ENCODE measurements at places on chromosomes 5 and 9.

DNA sequence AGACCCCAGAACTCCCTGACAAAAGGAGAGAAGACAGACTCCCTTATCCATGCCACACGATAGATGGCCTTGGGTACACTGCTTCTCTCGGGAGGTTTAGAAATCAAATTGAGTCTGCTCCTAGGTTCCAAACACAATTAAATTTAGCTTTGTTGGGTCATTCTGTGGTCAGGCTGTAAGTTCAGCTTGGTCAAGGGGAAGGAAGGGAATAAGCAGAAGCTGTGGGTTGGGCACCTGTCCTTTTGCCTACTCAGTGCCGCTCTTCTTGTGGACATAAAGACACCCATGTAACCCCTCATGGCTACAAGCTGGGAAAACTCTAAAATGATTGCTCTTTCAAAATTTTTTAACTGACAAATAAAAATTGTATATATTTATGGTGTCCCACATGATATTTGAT is 19.1 kb upstream of the AK3 start:
- DNase-seq, result no peak

- no peak for DNase-seq
Measured at GRCh38 chr5:15680455-15680854, 180.5 kb downstream of the FBXL7 start.

GRCh38 chr5:180889381-180889780 is 9.6 kb upstream of the BTNL8 start:
- no peak for DNase-seq

- DNase-seq, result no peak
Measured at GRCh38 chr9:36997414-36997813, 36.7 kb downstream of the PAX5 start.

- no peak for DNase-seq
Measured at GRCh38 chr5:17477043-17477442, 21.0 kb upstream of the TAF11L2 start.

DNA sequence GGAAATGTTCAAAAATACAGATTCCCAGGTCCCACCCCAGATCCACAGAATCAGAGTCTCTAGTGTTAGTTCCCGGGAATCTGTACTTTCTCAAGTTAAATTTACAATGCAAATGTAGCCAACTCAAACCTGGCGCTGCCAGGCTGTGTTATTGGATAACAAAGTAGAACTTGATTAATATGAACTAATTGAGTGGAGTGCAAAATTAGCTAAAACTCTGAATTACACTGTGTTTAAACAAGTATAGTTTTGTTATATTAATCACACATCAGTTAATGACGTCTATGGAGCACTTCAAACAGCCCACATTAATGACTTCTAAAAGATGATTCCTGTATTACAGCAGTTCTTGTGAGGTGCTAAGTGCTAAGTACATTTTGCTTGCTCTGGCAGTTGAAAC is 32.4 kb upstream of the CYFIP2 start:
- DNase-seq, result no peak

GRCh38 chr5:149380466-149381121 is 1.5 kb upstream of the IL17B start:
- no peak for DNase-seq

- no peak for DNase-seq
Measured at GRCh38 chr9:908536-909205, 67.2 kb downstream of the DMRT1 start.

DNA sequence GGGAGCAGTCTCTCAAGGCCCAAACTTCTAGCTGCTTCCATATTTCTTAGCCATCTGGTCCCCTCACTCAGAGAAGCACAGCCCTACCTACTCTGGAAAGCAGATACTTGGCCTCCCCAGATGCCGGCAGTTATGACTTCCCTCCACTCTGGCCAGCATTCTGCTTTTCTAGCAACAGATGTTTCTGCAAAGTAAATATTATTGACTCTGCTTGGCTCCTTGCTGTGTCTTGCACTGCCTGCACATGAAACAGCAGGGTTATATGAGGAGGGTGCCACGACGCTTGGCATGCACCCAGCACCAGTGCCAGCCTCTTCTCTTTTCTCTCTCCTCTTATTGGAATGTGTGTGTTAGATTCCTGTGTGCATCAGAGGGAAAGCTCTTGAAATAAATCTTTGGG is 99.7 kb downstream of the ARHGAP26 start:
- no peak for DNase-seq

DNA sequence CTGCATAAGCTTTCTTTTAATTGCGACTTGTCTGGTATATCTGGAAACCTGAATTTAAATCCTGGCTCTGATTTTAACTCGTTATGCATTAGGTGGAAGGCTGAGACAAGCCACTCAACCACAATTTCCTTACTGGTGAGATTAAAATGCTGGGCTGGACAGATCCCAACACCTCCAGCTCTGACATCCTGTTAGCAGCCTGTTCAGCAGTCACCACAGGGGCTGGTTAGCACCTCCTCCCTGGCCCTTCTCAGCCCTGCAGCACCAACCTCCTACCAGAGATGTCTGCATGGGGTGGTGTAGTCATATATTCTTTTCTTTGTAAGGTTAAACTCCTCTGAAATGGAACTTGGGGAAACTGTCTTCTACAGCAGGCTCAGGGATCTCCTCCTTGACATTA is 156.5 kb upstream of the NFIL3 start:
- DNase-seq, result no peak

GRCh38 chr5:42005561-42006153 is 80.6 kb downstream of the FBXO4 start:
- no peak for DNase-seq

GRCh38 chr9:137917116-137917515 is 39.5 kb downstream of the CACNA1B start:
- DNase-seq, result no peak

DNA sequence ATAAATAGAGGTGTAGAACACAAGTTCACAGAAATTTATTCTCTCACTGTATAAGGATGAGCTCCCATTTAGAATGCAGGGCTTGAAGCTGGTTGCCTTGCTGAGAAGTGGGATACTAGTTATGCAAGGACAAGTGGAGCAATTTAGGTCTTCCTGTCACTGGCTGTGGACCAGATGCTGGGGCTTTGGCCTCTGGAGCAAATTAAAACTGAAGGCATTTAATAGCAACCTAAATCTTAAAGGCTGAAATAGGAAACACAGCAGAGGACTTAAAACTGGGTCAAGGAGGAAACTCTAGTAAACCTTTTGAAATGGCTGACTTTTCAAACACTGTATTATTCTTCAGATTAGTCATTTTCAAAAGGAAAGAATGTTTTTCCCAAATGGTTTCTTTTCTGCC is 319.4 kb downstream of the RAB3C start:
- DNase-seq, result no peak

DNA sequence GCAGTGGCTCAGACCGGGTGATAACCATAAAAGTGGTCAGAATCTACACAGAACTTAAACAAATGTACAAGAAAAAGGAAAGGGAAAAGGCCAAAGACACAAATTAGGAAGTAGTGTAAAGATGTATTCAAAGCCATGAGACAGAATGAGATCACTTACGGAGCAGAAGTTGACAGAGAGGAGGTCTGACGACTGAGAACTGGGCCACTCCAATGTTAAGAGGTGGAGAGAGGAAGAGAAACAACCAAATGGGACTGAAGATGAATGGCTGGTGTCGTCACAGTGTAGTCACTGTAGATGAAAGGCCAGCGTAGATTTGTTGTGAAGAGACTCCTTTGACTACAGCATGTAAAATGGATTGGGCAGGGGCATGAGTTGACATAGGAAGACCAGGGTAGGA is 114.4 kb downstream of the DROSHA start:
- no peak for DNase-seq

DNA sequence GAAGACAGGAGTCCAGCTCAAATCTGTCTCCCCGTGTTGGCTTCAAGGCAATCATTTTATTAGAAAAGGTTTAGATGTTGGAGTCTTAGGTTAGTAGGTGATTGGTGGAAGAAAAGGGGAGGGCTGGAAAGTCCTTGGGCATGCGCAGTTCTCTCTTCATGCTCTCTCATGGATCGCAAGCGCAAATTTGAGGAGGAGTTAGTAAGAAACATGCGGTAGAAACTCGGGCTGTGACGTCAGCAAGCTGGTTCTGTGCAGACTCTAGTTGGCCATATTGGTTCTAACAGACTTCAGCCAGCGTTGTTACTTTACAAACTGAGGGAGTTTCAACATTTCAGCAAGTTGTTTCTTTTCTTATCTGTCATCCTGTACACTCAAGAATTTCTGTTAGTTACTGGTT is 392.2 kb downstream of the CDK5RAP2 start:
- no peak for DNase-seq

DNA sequence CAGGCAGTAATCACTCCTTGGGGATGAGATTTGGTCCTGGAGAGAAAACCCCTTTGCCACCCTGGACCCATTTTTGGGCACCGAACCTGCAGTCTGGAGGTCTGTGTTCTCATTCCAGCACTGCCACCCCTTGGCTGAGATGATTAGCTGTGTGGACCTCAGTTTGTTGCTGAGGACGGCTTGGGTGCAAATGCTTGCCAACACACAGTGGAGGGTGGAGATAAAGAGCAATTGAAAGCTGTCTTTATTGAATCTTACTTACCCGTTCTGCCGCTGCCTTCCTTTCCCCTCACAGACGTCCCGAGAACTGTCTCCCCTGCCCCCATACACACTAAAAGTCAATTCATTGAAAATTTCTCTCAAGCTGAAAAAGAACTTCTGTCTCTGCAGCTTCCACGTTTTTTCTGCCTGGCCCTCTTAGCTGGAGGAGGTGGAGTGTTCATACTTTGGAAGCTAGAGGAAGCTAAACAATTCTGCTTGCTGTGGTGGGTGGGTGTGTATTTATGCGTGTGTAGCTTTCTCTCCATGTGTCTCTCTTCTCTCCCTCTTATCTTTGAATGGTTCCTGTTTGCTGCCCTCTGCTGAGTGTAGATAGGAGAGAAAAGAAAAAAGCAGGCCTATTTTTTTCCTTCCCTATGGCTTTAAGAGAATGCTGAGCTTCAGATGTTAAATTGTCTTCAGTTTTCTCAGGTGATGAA is 6.6 kb downstream of the GALNT10 start:
- no peak for DNase-seq

- DNase-seq, result no peak
Measured at GRCh38 chr9:8391566-8391965, 592.0 kb upstream of the DMAC1 start.

GRCh38 chr5:144130306-144130705 is 40.2 kb downstream of the YIPF5 start:
- DNase-seq, result no peak

DNA sequence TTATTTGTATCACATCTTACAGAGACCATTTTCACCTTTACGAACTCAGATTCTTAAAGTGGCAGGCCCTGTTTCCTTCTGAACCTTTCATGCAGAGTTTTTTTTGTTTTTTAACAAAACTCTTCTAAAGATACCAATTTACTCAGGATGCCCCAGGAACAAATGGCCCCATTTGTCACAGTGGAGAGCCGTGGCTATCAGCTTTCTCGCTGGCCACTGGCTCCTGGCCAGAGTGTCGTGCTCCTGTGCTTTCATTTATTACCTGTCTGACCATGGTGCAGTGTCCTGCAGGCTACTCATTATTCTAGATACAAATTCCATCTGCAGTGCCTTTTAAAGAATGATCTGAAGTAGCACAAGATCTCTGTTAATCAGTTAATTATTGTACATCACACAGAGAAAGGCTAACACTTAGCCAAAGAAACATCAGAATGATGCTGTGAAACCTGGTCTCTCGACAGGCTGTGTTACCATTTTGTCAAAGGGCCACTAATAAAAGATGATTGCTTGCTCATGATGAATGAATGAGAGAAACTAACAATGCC is 27.8 kb downstream of the ADRA1B start:
- no peak for DNase-seq

DNA sequence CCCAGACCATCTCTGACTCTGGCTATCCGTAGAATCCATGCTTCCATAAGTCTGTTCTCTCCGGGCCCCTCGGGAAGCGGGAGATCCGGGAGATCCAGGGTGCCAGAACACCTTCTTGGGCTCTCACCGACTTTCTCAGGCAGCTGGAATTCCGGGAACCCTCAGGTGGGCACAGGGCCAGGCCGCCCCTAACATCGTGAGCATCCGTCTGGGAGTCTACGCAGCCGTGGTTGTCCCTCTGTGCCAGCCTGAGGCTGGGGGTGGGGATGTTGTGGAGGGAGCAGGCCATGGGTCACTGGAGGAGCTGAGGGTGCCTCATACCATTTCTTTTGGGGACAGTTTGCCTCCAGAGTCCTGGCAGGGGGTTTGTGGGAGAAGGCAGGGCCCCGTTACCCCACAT is 92.3 kb upstream of the COL5A1 start:
- DNase-seq, result no peak

DNA sequence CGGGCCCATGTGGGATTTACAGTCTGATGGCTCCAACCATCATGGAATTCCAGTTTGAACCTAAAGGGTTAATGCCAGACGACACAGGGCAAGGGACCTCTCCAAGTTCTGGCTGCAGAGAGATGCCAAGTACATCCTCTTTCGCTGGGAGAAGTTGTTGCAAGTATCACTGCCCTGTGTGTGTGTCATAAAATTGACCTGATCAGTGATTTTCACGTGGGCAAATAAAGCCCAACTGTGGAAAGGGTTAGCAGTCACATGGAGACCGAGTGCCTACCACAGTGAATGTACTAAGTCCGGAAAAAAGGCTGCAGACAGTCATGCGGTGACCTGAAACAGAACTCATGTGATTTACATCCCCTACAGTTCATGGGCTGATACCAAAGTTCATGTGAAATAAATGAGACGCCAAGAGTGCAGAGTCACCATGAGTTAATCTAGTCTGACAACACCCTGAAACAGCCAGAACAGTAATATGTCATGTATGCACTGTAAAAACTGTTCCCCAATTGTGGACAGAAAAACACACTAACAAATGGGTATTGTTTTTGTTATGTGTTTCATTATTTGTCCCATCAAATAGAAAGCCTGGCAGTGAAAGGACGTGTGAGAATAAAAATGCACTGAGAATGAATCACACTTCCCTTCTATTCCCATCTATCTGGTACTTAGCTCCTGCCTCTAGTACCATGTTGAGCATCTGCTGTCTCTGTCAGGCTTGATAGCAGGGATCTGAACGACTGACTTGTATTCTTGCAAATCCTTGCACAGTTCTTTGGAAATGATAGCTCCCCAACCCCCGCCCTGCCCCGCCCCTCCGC is 115.7 kb downstream of the SUSD1 start:
- no peak for DNase-seq

- no peak for DNase-seq
Measured at GRCh38 chr5:179605026-179605833, 18.2 kb downstream of the HNRNPH1 start.

DNA sequence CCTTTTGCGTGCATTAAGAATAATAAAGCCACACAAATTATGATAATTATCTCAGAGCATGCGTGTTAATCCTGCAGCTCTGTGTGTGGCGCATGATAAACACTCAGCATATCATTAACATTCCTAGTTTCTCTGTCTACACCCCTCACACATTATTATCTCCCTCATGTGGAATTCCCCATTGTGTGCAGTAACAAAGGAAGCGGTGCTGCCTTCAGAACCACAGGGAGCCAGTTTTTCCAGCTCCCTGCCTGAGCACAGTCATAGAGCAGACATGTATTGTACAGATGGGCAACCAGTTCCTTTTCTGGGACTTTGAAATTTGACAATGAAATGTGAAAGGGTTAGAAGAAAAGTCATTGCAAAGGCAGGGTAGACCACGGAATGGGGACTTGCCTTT is 1365.5 kb upstream of the CDH9 start:
- DNase-seq, result no peak
